Common myeloid progenitor, CD34-positive (primary cell): ENCODE measurements at places on chromosomes 1 and 21.

DNA sequence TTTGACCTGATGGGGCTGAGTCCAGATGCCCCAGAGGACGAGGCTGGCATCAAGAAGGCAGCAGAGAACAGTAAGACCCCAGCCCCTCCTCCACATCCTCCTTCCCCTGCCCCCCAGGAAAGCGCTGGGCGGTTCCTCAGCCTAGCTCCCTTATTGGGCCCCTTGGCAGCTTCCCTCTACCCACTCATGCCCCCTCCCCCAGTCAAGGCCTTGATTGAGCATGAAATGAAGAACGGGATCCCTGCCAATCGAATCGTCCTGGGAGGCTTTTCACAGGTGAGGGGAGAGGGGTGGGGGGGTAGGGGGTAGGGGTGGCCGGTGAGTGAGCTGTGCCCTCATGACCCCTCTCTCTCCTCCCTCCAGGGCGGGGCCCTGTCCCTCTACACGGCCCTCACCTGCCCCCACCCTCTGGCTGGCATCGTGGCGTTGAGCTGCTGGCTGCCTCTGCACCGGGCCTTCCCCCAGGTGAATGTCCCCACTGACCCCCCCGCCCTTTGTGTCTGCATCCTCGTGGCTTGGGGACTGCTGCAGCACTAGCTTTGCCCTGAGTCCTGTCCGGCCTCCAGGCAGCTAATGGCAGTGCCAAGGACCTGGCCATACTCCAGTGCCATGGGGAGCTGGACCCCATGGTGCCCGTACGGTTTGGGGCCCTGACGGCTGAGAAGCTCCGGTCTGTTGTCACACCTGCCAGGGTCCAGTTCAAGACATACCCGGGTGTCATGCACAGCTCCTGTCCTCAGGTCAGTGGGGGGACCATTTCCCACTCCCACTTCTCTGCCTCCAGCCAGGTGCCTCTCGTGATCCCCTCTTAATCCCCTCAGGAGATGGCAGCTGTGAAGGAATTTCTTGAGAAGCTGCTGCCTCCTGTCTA lies 3.2 kb downstream of the LYPLA2 start:
- DNase-seq = no peak

GRCh38 chr1:165883056-165883455 lies 55.6 kb downstream of the UCK2 start:
- DNase-seq = no peak

GRCh38 chr1:172902861-172903381 lies 147.8 kb downstream of the TNFSF18 start:
- no peak for DNase-seq

GRCh38 chr1:159408862-159409400 lies 23.1 kb upstream of the OR10J4 start:
- DNase-seq = no peak

DNA sequence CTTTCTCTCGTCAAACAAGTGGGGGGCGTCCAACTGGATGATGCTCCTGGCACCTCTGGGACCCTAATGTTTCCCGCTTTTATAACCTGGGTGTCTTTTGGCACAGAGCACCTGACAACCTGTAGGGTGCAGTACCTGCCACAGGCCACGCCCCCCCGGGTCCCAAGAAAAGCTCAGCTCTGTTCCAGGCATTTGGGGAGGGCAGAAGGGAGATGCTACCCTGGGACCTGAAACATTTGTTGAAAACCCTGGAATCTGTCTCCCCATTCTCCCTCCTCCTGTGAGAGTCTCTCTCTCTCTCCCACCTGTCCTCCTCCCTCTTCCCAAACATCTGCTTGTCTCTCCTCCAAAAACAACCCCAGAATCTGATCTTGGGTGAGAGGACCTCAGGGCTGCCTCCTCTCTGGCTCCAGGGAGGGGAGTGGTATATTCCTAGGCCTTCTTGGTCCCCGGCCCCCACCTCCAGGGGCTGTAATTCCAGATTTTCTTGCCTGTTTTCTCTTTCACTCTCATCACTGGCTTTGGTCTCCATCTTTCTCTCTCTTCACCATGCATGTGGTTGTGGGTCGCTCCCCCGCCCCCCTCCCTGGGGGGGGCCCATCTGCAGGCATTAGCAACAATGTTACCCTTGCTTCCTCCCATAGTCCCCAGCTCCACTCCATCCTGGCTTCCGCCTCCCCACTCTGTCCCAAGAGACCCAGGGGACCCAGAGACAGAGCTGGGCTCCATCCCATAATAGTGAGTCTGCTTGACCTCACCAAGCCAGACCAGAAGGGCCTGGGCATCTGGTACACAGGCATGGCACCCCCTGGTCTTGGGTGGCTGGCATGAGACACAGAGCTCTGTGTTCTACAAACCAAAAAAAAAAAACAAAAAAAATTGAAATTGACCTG lies 4.1 kb downstream of the AHDC1 start:
- no peak for DNase-seq

DNA sequence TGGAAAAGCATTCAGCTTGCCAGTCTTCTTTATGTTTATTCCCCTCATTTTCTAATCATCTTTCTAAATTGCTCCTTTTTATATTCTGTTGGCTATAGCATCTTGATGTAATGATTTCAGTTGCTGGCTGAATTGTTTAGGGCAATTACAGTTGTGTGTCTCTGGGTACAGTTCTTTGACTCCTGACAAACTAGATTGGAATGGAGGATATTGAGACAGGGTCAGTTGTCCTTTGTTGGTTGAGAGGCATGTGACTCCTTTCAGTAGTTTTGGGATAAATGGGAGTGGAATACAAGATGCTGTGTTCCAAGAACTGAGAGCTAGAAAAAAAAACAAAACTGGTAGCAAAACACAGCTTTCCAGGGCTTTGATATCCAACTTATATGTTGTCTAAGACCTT lies 1.5 kb downstream of the CENPF start:
- no peak for DNase-seq

- DNase-seq = peak; percentile 87
Observed at GRCh38 chr1:212452323-212453155, 19.8 kb downstream of the NENF start.
